ENCODE measurements at places on chromosomes 2 and 18. TPM values are rescaled to one million over a fixed set of nuclear protein-coding genes. Genes with fewer than 3 reads are reported as not detected.
A peak's percentile ranks its signal among the peaks of the same experiment; 100 is the strongest.

- no peaks in the 10 kb centered on the region for H3K36me3 ChIP-seq
- H3K4me3 ChIP-seq, result no peak overlapping the region
- H3K27ac ChIP-seq, result no peak overlapping the region
- H3K4me1 ChIP-seq, result peaks cover 16% of the 10 kb centered on the region
- H3K27me3 ChIP-seq, result no peaks in the 10 kb centered on the region
Observed at GRCh38 chr2:100237770-100238169, 84.5 kb downstream of the LONRF2 start.

DNA sequence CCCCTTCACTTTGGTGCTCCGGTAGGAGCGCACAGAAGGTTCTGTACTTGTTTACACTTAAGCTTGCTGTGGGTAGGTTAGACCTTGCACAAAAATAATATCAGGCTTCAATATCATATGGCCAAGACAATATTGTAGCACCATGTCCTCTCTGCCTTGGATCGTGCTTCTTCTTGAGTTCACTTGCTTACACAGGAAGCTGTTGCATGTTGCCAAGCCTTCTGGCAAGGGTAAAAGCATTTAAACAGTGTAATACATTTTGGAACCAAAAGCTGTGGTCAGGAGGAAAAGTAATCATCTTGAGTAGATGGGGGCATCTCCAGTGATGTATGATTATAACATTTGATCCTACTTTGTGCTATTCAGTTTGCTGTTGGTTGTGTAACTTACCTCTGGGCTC lies 197.5 kb downstream of the LTBP1 start:
- H3K36me3 ChIP-seq, result no peaks in the 10 kb centered on the region
- H3K4me1 ChIP-seq, result no peaks in the 10 kb centered on the region
- H3K4me3 ChIP-seq, result no peak overlapping the region
- DNase-seq, result no peak
- H3K27me3 ChIP-seq, result peaks cover 23% of the 10 kb centered on the region

DNA sequence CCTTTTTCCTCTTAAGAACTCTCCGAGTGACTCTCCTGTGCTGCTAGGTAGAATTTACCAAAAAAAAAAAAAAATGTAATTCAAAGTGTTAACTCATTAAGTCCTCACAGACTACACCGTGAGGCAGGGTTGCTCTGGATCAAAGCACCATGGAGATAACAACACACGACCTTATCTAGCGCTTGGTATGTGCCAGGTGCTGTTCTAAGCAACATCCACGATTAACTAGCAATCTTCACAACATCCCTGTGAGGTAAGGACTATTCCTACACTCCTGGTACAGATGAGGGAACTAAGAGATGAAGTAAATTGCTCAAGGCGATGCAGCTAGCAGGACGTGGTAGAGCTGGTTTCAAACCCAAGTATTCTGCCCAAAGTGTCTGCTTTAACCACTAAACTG lies 1.8 kb downstream of the MOGAT1 start:
- no peaks in the 10 kb centered on the region for H3K36me3 ChIP-seq
- H3K4me1 ChIP-seq, result peaks cover 5% of the 10 kb centered on the region
- peaks cover 75% of the 10 kb centered on the region for H3K27me3 ChIP-seq
- H3K27ac ChIP-seq, result no peak overlapping the region
- no peak for DNase-seq

The SIGLEC15 gene
- total RNA-seq, result not detected

GRCh38 chr2:118044103-118044716 lies 30.3 kb upstream of the CCDC93 start:
- no peaks in the 10 kb centered on the region for H3K36me3 ChIP-seq
- H3K27me3 ChIP-seq, result peaks cover 62% of the 10 kb centered on the region
- no peak overlapping the region for H3K4me3 ChIP-seq
- H3K4me1 ChIP-seq, result no peaks in the 10 kb centered on the region
- no peak overlapping the region for H3K27ac ChIP-seq

The ZC3H15 gene
- total RNA-seq, result 116 TPM

DNA sequence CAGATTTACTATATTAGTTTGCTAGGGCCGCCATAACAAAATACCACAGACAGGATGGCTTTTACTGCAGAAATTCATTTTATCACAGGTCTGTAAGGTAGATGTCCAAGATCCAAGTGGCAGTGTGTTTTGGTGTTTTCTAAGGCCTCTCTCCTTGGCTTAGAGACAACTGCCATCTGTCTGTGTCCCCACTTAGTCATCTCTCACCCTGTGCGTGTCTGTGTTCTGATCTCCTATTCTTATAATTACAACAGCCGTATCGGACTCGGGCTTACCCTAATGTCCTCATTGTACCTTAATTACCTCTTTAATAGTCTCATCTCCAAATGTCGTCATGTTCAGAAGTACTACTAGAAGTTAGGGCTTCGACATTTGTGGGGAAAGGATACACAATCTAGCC lies 362.3 kb upstream of the CDH19 start:
- H3K27me3 ChIP-seq, result no peaks in the 10 kb centered on the region
- no peaks in the 10 kb centered on the region for H3K36me3 ChIP-seq

GRCh38 chr2:177670791-177671535 lies 278.4 kb downstream of the AGPS start:
- H3K36me3 ChIP-seq, result no peaks in the 10 kb centered on the region
- DNase-seq, result peak; percentile 1
- H3K4me3 ChIP-seq, result no peak overlapping the region
- H3K4me1 ChIP-seq, result peaks cover 16% of the 10 kb centered on the region
- peaks cover 11% of the 10 kb centered on the region for H3K27me3 ChIP-seq
- H3K27ac ChIP-seq, result peak overlapping the region; percentile 19

The ZNF385B gene
- total RNA-seq, result not detected

The RAD51AP2 gene
- total RNA-seq, result not detected

GRCh38 chr2:234329202-234329960 lies 167.5 kb downstream of the ARL4C start:
- no peak for DNase-seq
- no peak overlapping the region for H3K27ac ChIP-seq
